Stomach (tissue), 19 donors: ENCODE measurements at places on chromosomes 7 and 10. TPM values are rescaled to one million over a fixed set of nuclear protein-coding genes. Genes with fewer than 3 reads are reported as not detected.

Gene DENND2A
- 5.1 TPM for total RNA-seq

Gene GRM3
- not detected for total RNA-seq

Gene HOXA2
- total RNA-seq, result 2.3 TPM

Gene TFR2
- total RNA-seq, result 11.6 TPM

Gene FAM180A
- 5.8 TPM for total RNA-seq

Gene JAKMIP3
- total RNA-seq, result 0.58 TPM

Gene SGPL1
- total RNA-seq, result 52.5 TPM

Gene CALCR
- not detected for total RNA-seq

GRCh38 chr10:44788147-44789129 lies 122.7 kb upstream of the TMEM72 start:
- DNase-seq, result no peak

DNA sequence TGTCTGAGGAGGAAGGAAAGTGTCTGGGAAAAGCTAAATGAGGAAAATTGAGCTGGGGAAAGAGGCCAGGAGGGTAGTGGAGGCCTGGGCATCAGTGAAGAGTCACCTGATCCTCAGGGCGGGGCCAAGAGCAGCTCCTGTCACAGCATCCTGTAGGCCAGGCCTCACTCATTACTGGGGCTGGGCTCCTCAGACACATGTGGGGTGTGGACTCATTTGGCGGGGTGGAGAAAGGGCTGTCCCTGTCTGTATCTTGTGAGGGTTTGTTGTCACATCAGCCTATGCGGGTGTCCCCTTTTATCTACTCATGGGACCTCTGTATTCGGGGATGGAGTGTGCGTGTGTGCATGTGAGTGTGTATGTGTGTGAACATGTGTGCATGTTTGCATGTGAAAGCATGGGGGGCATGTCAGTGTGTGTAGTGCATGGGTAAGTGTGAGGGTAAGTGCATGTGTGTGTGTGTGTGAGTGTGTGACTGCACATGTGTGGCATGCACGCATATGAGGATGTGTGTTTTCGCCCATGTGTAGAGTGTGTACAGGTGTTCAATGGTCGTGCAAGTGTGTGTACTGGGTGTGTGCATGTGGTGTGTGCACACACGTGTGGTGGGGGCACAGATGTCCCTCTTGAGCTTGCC lies 67.8 kb downstream of the RAMP3 start:
- no peak for DNase-seq

DNA sequence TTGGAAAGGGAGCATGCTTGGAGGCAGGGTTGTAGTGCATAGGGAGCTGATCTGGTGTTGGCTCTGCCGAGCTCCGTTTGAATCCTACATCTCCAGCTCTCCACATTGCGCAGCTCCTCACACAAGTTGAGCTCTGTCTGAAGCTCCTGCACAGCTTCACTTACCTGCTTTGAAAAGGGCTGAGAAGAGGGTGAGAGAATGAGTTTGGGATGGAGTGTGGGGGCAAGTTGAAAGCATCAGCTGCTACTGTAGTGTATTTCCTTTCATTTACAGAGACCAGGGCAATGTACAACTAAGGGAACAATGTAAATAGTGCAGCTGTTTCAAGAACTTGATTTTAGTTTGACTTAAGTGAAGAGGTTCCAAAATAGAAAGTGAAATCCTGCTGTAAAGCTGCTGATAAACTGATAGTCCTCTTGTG lies 88.5 kb downstream of the VTI1A start:
- no peak for DNase-seq

DNA sequence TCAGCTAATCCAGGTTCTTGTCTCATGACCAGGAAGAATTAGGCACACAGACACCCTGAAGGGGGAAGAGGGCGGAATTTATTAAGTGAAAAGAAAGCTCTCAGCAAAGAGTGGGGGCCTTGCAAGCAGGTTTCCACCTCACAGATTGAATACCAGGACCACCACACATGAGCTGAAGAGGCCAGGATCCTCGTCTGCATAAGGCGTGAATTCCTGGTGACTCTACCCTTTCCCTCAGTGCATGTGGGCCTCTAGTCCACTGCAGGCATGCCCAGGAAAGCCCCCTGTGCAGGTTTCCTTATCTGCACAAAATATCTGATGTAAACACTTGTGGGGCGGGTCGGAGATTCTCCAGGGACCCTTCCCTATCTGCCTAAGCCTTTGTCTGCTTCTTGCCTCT lies 782.1 kb upstream of the LRRN3 start:
- no peak for DNase-seq

DNA sequence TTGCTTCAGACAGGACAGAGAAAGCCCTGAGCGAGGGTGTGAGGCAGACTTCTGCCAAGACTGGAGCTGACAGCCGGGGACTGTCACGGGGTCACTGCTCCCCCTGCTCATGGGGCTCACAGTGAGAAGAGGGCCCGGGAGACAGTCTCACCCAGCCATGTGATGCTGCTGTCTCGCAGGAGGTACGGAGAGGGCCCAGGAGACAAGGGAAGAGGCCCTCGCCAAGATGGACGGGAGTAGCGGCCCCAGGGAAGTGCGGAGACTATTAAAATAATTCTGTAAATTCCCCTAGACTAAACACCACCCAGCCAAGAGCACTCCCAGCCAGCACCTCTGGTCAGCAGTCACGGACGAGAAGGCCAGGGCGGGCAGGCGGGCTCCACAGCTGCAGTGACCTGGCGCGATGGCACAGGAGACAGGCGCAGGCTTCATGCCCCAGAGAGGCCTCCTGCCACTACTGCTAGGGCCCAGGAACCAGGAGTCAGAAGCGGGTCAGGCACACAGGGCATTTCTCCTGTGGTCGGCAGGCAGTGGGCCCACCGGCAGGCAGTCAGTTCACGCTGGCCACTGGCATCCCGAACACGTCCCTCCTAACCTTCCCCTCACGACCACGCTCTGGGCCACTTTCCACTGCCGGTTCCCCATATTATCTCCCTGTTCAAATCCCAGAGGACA lies 24.1 kb downstream of the WDR86 start:
- no peak for DNase-seq

DNA sequence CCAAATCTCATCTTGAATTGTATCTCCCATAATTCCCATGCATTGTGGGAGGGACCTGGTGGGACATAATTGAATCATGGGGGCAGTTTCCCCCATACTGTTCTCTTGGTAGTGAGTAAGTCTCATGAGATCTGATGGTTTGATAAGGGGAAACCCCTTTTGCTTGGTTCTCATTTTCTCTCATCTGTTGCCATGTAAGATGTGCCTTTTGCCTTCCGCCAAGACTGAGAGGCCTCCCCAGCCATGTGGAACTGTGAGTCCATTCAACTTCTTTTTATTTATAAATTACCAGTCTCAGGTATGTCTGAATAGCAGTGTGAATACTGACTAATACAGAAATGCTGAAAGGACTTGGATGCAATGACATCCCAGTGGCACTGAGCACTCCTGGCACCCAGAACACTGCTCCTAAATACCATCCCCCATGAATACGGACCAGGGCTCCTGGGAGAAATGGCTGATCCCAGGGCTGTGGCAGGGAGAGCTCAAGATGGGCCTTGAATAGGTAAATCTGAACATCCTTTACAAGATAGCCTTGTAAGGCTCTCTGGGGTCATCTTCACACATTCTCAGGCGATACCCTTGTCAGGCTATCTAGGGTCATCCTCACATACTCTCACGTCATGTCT lies 19.4 kb downstream of the ZFAND2A start:
- no peak for DNase-seq

DNA sequence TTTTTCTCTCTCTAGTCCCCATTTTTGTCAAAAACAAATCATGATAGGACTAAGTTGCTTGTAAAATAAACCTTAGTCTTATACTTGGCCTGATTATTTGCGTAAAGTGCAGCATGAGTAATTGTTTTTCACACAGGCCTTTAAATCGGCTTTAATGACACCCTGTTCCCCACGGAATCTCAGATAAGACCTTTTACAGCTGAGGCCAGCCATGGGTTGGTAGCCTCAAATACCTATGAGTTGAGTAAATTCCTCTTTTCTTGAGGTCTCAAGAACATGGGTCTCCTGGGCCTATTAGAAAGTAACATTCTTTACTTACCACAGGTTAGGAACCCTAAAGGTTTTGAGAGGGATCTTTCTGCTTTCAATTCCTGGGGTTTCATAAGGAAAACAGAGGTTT lies 761.0 kb upstream of the PHF14 start:
- DNase-seq, result no peak

- no peak for DNase-seq
These were observed 72.8 kb upstream of the NMT2 start for GRCh38 chr10:15241306-15241705.

DNA sequence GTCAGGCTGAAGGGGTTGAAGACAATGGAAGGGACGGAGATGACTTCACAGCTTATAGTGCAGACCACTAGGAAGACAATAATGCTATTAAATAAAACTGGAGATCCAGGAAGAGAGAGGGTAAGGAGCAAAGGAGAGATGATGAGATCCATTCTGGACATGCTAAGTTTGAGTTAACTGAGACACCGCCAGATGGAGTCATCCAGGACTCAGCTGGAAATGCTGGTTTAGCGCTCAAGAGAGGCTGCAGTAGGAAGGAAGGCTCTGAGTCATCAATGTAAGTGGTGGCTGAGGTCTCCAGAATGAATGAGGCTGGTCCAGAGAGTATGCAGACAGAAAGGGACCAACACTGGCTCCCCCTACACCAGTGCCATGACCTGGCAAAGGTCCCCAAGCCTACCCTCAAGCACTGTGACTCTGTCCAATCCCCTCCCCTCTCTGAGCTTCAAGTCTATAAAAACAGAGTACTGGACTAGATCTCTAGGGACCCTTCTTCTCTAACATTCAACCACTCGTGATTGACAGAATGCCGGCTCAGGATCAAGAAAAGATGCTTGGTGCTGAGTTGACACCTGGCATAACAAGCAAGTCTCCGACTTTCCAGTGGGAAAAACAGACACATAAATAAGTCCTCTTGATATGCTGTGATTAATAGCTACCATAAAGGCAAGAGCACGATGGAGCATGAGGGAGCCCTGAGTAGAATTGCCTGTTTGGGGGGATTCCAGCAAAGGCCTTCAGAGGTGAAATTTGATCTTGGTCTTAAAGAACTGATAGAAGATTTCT lies 8.9 kb downstream of the GFRA1 start:
- DNase-seq, result no peak

- DNase-seq, result peak; percentile 89
These were observed 1.8 kb downstream of the GRK5 start for GRCh38 chr10:119209035-119209735.

- no peak for DNase-seq
These were observed 753.2 kb downstream of the DNAJB9 start for GRCh38 chr7:109322833-109323232.

- DNase-seq, result no peak
These were observed 26.6 kb downstream of the PDK4 start for GRCh38 chr7:95569720-95570119.

- peak; percentile 20 for DNase-seq
These were observed 266.6 kb downstream of the POLR1F start for GRCh38 chr7:19442016-19442785.

DNA sequence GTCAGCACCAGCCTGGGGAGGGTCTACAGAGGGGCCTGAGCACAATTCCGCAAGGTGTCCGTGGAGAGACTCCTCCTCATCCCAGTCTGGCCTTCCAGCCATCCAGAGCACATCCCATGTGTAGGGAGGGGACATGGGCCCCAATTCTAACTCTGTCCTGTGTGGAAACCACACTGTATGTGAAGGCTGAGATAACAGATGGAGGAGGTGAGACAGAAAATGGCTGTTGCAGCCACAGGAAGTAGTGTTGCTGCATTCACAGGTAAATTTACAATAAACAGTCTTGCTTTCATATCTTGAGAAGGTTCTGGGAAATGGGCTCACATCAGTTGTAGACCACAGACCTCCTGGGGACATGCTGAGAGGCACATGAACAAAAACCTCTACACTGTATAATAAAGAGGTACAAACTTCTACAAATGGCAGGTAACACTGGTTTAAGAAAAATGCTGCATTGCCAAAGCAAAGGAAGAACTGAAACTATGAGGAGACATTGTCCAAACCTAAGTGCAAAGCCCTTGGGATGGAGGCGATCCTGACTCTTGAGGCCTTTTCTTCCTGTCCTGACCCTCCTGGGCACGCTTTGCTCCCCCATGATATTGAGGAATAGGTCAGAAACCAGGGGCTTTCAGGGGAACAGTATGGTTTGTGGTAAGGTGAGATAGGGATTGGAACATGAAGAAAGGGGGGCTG lies 21.6 kb upstream of the GIMAP2 start:
- no peak for DNase-seq

DNA sequence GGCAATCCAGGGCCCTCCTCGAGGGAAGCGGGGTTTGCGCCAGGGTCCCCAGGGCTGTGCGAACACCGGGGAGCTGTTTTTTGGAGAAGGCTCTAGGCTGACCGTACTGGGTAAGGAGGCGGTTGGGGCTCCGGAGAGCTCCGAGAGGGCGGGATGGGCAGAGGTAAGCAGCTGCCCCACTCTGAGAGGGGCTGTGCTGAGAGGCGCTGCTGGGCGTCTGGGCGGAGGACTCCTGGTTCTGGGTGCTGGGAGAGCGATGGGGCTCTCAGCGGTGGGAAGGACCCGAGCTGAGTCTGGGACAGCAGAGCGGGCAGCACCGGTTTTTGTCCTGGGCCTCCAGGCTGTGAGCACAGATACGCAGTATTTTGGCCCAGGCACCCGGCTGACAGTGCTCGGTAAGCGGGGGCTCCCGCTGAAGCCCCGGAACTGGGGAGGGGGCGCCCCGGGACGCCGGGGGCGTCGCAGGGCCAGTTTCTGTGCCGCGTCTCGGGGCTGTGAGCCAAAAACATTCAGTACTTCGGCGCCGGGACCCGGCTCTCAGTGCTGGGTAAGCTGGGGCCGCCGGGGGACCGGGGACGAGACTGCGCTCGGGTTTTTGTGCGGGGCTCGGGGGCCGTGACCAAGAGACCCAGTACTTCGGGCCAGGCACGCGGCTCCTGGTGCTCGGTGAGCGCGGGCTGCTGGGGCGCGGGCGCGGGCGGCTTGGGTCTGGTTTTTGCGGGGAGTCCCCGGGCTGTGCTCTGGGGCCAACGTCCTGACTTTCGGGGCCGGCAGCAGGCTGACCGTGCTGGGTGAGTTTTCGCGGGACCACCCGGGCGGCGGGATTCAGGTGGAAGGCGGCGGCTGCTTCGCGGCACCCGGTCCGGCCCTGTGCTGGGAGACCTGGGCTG lies 26.0 kb downstream of the PRSS2 start:
- peak; percentile 21 for DNase-seq

DNA sequence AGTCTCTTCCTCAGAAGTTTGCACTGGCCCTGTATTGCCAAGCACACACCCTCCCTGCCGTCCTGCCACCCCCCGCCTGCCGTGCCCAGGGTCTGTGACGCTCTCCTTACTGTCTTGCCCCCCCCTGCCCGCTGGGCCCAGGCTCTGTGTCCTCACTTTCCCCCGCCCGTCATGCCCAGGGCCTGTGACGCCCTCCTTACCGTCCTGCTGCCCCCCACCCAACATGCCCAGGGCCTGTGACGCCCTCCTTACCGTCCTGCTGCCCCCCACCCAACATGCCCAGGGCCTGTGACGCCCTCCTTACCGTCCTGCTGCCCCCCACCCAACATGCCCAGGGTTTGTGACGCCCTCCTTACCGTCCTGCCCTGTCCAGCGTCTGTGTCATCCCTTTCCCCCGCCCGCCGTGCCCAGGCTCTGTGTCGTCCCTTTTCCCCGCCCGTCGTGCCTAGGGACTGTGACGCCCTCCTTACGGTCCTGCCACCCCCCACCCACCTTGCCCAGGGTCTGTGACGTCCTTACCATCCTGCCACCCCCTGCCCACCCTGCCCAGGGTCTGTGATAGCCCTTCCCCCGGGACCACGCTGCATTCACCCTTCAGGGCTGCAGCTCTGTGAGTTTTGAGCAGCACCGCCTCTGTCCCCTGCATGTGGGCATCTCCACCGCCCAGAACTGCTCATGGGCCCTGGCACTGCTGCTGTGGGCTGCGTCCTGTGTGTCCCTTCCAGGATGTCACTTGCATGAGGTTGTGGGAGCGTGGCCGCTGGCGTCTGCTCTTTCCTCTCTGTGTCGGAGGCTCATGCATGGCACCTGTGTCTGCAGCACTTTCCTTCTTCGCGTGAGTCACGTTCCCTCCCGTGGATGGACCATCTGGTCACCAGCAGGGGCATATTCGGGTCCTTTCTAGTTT lies 19.3 kb upstream of the PRKAR1B start:
- no peak for DNase-seq
